Fibroblast of lung (primary cell): ENCODE measurements at places on chromosomes 3 and 15. TPM values are rescaled to one million over a fixed set of nuclear protein-coding genes. Genes with fewer than 3 reads are reported as not detected.
A peak's percentile ranks its signal among the peaks of the same experiment; 100 is the strongest.

Gene MKRN3
- under 0.01 and 0.77 TPM in 2 replicates for total RNA-seq

DNA sequence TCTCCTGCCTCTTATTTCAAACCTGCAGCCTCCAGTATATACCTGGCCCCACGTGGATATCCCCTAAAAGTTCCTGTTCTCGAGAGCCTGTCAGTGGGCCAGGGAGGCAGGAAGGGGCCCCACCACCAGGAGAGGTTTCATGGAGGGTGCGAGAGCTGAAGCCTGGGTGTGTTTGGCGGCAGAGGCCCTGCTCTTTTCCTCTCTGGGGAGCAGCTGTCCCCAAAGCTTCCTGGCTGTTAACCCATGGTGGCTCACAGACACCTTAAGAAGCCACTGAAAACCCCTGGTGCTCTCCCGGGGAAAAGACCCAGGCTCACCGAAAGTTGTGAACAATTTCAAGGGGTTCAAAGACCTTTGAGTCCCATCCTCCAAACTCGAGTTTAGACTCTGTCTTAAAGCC, 1.1 kb downstream of the PRRT3 start:
- no peak for DNase-seq
- no peaks in the 10 kb centered on the region for H3K27me3 ChIP-seq
- no peaks in the 10 kb centered on the region for H3K36me3 ChIP-seq
- H3K4me3 ChIP-seq, result peak overlapping the region; percentile 69
- H3K27ac ChIP-seq, result no peak overlapping the region

GRCh38 chr3:125461896-125462295, 58.1 kb downstream of the SNX4 start:
- no peak overlapping the region for H3K4me3 ChIP-seq
- H3K27ac ChIP-seq, result no peak overlapping the region
- no peaks in the 10 kb centered on the region for H3K4me1 ChIP-seq
- H3K27me3 ChIP-seq, result no peaks in the 10 kb centered on the region
- H3K36me3 ChIP-seq, result peaks cover 4% of the 10 kb centered on the region

DNA sequence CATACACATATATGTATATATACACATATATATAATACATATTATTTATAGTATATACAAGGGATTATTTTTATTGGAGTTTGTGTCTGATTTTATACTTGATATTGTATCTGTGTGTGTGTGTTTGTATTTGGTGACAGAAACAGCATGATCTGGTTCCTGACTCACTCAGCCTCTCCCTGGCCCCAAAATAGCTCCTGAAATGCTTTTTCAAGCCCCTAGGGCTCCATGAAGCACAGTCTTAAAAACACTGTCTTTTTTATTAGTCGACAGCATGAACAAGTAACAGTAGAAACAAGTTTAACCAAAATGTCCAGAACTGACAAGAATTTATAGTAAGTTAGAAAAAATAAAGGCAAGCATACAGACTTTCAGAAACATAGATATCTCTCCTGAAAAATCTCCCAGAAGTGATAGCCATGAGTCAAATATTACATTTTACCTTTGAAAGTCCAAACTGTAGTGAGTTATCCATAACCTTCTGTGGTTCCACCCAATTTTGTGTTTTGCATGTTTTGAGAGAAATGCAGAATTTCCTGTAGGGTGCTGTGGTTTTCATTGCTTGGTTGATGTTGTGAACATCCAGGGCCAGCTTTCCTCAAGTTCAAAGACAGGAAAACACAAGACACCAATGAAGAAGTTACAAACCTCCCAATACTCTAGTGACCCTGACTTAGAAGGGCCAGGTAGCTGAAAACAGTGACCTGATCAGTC, 98.5 kb upstream of the CCDC80 start:
- DNase-seq, result peak; percentile 45
- H3K27ac ChIP-seq, result no peak overlapping the region
- no peaks in the 10 kb centered on the region for H3K27me3 ChIP-seq
- no peaks in the 10 kb centered on the region for H3K36me3 ChIP-seq

GRCh38 chr3:161336661-161337060, 34.7 kb downstream of the SPTSSB start:
- H3K4me3 ChIP-seq, result no peak overlapping the region
- H3K4me1 ChIP-seq, result no peaks in the 10 kb centered on the region
- no peaks in the 10 kb centered on the region for H3K27me3 ChIP-seq
- no peak for DNase-seq

DNA sequence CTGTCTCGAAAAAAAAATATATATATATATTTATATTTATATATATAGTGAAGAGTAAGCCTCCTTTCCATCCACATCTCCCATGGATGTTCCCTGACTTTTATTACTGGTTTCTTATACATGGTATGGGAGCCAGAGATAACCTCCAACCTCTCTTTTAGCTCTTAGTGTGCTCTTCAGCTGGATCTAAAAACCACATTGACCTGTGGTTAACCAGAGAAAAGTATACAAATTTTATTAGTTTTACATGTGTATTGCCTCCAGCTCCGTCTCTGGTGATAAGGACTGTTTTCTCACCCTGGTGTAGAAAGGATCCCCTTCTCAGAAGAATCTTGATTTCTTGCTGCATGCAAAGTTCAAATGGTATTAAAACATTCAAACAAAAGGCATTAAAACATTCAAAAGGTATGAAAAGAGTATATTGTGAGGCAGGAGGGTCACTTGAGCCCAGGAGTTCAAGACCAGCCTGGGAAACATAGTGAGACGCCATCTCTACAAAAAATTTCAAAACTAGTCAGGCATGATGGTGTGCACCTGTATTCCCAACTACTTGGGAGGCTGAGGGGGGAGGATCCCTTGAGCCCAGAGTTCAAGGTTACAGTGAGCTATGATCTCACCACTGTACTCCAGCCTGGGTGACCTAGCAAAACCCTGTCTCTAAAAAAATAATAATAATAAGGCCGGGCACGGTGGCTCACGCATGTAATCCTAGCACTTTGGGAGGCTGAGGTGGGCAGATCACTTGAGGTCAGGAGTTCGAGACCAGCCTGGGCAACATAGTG, 13.5 kb upstream of the TTBK2 start:
- no peaks in the 10 kb centered on the region for H3K36me3 ChIP-seq
- DNase-seq, result no peak
- H3K4me3 ChIP-seq, result no peak overlapping the region
- no peak overlapping the region for H3K27ac ChIP-seq
- no peaks in the 10 kb centered on the region for H3K27me3 ChIP-seq

DNA sequence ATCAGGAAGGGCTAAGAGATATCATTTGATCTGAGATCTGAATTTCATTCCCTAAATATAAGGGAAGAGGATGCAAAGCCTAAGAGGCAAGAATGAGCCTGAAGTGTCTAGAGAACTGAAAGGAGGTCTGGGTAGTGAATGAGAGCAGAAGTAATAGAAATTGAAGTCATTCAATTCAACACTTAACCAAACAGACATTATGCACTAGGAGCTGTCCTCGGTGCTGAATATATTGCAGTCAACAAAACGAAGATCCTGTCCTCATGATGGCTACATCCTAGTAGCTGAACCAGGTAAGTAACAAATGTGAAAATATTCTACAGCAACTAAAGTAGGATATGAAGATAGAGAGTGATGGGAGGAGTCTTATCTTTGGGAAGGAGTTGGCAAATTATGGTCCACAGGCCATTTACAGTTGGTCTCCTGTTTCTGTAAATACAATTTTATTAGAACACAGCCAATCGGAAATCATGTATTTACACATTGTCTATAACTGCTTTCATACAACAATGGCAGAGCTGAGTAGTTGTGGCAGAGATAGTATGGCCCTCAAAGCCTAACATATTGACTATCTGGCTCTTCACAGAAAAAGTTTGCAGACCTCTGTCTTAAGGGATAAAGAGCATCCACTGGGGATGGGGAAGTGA, 192.9 kb upstream of the CADPS start:
- H3K4me1 ChIP-seq, result no peaks in the 10 kb centered on the region
- H3K4me3 ChIP-seq, result no peak overlapping the region
- peak; percentile 56 for DNase-seq
- H3K27me3 ChIP-seq, result no peaks in the 10 kb centered on the region
- H3K27ac ChIP-seq, result no peak overlapping the region

DNA sequence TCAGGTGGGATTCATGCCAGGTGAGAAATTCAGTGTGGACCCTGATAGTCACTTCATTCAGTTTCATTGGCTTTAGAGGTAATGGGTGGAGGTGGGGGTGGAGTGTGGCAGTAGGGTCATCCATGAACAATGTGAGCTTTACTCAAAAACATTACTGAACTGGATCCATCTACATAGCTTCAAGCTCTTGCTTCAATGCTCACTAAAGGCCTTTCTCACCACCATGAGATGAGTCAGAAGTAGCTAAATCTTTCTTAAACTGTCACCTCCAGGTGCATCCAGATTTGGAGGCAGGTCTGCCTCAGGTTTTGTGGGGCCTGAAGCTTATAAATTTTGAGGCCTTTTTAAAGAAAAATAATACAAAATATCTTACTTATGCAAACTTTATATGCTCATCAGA, 363.6 kb downstream of the CHST2 start:
- no peaks in the 10 kb centered on the region for H3K4me1 ChIP-seq
- peak; percentile 11 for DNase-seq
- no peaks in the 10 kb centered on the region for H3K36me3 ChIP-seq
- H3K27ac ChIP-seq, result no peak overlapping the region
- no peak overlapping the region for H3K4me3 ChIP-seq

GRCh38 chr3:120022729-120023128, 71.5 kb downstream of the GSK3B start:
- no peak overlapping the region for H3K4me3 ChIP-seq
- H3K4me1 ChIP-seq, result no peaks in the 10 kb centered on the region
- no peaks in the 10 kb centered on the region for H3K27me3 ChIP-seq
- DNase-seq, result peak; percentile 76
